ENCODE measurements at places on chromosomes 2 and 18. TPM values are rescaled to one million over a fixed set of nuclear protein-coding genes. Genes with fewer than 3 reads are reported as not detected.

NT5C1B gene
- total RNA-seq: not detected

DNA sequence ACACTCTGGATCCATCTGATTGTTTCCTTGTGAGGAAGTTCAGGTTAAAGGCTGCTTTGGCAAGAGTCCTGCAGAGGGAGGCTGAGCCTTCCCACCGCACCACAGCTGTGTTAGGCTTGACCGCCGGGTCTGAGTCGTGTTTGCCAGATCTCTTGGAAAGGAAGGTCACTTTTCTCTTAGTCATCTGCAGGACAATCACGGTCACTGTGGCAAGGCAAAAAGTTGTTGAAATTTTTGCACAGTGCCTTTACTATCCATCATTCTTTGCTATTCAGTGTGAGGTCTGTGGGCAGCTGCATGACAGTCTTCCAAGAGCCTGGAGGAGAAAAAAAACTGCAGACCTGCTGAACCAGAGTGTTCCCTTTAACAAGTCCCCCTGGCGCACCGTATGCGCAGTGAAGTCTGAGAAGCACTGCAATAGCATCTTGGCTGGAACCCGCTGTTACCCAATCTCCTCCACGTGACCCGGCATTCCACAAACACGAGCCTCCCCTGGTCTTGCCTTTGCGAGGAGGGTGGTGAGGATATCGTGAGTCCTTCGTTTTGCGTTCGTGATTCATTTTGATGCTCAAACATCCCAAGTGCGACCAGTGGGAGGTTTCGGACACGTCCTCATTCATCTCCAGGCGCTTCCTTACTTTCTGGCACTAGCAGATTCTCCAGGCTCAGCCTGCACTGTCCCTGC lies 23.0 kb downstream of the BIN1 start:
- DNase-seq: peak; percentile 53

EHD3 gene
- total RNA-seq: 1.7 TPM

DNA sequence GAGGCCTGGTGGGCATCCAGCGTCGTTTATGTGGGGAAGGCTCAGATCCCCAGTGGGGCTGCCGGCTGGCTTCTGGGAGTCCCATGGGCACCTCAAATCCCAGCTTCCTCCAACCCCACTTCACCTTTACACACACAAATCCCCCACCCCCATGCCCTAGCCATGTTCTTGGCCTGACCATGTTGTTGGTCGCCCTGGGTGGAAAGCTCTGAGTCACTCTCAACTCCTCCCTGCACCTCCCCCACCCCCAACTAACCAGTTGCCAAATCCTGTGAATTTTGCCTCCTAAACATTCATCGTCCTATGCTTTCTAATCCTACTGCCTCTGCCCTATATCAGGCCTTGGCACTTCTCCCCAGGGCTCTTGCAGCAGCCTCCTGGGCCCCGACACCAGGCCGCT lies 6.4 kb downstream of the TNS1 start:
- DNase-seq: no peak

ZBTB7C gene
- total RNA-seq: not detected
